Right forelimb (tissue), 1 donor: ENCODE measurements at places on chromosomes 5 and 9.
A peak's percentile ranks its signal among the peaks of the same experiment; 100 is the strongest.

DNA sequence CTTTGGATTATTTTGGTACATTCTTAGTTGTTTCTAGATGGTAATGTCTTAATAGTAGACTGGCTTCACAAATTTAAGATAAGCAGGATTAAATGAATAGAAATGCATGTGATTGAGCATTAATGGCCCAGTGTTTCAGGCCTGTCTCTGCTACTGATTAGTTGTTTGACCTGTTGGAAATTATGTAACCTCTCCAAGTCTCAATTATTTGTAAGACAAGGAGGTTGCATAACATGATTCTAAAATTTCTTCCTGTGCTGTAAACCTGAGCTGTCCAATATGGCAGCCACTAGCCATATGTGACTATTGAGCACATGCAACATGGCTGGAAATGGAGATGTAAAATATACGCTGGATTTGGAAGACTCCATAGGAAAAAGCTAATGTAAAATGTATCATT is 97.5 kb downstream of the ALDH1A1 start:
- DNase-seq: no peak

DNA sequence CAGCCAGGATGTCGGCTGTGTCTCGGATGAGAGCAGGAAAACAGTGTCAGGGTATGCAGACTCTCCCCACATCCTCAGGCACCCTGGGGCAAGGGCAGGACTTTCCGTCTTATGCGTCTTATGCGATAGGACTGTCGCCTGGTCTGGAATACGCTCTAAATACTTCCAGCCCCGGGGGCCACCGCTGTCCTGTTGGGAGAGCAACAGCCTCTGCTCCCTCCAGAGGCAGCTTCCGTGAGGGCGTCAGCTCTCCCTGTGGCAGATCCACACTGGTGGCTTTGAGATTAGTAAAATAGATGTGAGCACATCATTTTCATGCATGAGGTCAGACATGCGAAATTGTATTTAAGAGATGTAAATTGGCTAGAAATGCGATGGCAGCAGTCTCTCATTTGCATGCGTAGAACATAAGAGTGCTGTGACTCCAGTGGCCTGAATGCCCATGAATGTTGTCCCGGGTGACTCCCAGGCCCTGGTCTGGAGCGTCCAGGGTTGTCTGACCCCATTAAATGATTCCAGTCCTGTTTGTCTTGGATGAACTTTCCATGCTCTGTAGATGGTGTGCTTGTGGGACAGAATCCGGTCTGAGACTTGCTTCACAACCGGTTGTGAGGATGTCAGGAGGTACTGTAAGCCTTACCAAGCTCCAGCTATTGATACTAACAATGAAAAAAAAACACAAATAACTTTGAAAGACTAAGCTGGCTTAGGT is 228.2 kb downstream of the SYK start:
- DNase-seq: peak; percentile 18

GRCh38 chr5:150107909-150108447 is 21.6 kb upstream of the CSF1R start:
- DNase-seq: no peak

GRCh38 chr9:119884438-119884837 is 515.2 kb upstream of the BRINP1 start:
- DNase-seq: no peak

GRCh38 chr5:141641634-141642267 is 5.0 kb downstream of the RELL2 start:
- DNase-seq: no peak

GRCh38 chr9:99895510-99895909 is 10.9 kb upstream of the STX17 start:
- no peak for DNase-seq

DNA sequence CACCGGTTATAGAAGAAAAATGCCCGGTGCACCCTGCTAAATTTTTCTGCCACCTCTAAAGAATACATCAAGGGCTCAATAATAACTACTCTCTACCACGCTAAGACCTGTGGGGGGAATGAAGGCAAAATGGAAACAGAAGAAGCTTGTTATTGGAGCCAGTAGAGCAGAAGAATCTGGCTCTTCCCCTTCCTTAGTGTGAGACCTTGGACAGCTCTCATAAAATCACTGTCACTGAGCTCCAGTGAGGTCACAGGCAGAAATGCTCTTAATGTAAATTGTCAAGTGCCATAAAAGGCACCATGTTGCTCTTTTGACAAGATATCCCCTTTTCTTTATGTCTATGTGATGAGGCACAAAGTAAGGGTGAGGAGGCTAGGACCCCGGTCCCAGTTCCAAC is 74.4 kb downstream of the ASTN2 start:
- no peak for DNase-seq
